ENCODE measurements at places on chromosomes 12 and 14.
A peak's percentile ranks its signal among the peaks of the same experiment; 100 is the strongest.

DNA sequence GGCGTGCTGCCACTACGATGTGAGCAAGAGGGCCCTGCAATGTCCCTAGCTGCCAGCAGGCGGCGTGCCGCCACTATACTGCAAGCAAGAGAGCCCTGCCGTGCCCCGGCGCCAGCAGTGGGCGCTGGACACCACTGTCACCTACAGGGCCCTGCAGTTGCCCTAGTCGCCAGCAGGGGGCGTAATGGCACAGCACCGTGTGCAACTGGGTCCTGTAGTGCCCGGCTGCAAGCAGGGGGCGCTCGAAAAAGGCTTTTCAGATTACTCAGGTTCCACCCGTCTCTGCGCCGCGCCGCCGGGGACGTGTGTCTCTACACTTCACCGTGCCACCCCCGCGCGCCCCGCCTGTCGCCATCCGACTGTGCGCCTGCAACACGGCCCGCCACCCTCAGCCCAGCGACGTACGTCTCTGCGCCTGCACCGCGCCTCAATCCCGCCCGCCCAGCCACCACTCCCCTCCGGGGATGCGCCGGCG is 1356.9 kb downstream of the TMEM121 start:
- DNase-seq, result peak; percentile 31

DNA sequence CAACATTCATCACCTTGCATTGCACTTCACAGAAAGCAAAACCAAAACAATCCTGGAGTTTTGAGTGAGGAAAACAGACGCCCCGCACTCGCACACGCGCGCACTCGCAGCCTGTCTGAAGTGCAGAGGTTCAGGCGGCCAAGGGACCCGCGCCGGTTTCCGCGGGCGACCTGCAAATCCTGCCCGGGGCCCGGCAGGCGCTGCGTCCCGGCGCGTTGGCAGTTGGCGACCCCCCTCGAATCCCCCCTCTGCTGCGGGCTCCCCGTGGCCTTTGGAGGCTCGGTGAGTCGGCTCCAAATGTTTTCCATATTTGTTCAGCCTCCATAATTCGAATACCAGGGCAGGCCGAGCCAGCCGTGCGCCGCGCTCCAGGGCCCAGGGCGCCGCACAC is at the start of gene SSPN:
Gene SSPN, plus strand, starts transcription at position 324 of the 391 bp plus-strand sequence. CDS start 100 bp downstream, outside the sequence.
- DNase-seq, result no peak

DNA sequence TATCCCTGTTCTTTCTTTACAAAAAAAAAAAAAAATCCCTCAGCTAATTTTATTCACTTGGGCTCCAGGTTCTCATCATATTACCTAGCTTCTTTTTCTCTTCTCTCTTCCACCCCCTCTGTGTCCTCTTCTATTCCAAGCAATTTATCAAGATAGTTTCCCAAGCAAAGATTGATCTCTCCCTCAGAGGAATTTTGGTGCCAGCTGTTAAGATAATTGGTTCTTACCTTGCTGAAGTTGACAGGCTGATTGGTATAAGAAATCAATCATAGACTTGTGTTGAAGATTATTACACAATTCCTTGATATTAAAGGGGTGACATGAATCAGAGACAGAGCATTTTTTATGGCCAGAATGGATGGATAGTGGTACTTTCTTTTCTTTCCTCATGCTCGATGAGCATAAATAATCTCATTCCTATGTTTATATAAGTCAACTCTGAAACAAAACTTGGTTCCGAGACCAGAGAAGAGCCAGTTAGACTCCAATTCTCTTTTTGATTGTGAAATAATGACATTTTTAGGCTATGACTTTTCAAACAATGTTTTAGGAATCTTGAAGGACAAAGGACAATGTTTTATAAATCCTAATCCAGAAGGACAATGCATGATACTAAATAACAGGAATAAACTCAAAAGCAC is 264.1 kb upstream of the PRKD1 start:
- DNase-seq, result no peak

DNA sequence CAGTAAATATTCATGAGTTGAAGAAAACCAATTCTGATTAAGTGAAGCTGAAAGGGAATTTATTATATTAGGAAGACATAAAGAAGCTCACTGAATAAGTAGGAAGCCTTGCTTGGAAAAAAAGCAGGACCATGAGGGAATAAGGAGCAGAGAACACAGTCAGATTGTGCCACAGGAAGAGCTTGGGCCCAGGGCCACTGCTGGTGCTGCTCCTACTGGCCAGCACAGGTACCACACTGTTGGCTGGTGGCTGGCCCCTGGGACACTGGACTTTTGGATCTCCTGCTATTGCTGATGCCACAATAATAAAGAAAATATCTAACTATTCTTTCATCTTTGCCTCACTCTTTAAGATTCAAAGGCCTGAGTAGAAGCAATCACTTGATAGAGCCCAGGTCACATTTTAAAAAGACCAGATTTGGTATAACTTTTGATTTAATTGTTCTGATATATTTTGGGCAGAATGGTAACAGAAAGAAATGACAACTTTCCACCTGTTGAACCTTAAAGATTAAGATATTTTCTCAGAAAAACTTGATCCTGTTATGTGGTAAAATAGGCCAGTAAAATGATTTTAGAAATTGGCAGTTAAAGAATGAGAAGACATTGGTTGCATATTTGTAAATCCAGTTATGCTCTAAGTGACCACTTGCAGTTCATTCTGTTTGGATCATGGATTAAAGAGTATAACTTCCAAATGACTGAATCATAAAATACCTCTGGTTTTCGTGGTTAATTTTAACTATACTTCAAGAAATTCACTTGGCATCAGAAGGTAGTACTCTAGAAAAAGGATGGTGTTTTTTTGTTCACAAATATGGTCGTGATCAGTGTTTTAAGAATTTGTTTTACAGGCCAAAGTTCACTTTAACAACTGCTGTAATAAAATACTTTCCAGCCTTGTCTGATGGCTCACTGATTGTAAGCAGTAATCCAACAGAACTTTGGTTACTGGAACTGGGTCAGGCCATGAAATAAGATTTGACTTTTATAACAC is 68.3 kb downstream of the DERA start:
- no peak for DNase-seq

- DNase-seq, result no peak
These were observed 185.8 kb upstream of the SOX5 start for GRCh38 chr12:24135158-24135850.

DNA sequence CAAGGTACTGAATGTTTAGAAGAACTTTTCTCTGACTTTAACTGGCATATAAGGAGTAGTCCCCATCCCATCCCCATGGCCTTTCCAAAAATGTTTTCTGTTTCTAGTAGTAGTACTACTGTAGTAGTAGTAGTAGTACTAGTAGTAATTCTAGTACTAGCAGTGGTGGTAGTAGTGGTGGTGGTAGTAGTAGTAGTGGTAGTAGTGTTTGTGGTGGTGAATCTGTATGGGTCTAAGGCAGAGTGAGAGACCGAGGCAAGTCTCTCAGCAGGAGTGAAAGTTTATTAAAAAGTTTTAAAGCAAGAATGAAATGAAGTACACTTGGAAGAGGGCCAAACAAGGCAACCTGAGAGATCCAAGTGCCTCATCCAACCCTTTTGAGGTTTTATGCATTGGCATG is 58.6 kb downstream of the FOXN4 start:
- no peak for DNase-seq

- no peak for DNase-seq
These were observed 144.8 kb downstream of the TBC1D30 start for GRCh38 chr12:64968989-64969819.

DNA sequence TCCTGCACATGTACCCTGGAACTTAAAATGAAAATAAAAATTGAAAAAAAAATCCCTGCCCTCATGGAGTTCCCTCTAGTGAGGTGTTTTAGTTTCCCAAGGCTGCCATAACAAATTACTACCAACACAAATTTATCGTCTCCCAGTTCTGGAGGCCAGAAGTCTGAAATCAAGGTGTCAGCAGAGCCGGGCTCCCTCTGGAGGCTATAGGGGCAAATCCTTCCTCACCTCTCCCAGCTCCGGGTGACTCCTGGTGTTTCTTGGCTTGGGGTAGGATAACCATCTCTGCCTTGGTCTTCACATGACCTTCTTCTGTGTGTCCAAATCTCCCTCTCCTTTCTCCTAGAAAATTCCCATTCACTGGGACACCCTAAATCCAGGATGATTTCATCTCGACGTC is 50.1 kb downstream of the PLXNC1 start:
- no peak for DNase-seq

- DNase-seq, result no peak
These were observed 87.3 kb upstream of the RIN3 start for GRCh38 chr14:92426237-92426636.

GRCh38 chr12:119154435-119154818 is 24.3 kb upstream of the HSPB8 start:
- DNase-seq, result no peak

GRCh38 chr14:55125403-55125802 is 3.6 kb upstream of the LGALS3 start:
- DNase-seq, result no peak

- DNase-seq, result no peak
These were observed 71.2 kb downstream of the NOC4L start for GRCh38 chr12:132215299-132215989.

GRCh38 chr12:51874000-51874399 is 13.9 kb upstream of the ANKRD33 start:
- DNase-seq, result no peak

DNA sequence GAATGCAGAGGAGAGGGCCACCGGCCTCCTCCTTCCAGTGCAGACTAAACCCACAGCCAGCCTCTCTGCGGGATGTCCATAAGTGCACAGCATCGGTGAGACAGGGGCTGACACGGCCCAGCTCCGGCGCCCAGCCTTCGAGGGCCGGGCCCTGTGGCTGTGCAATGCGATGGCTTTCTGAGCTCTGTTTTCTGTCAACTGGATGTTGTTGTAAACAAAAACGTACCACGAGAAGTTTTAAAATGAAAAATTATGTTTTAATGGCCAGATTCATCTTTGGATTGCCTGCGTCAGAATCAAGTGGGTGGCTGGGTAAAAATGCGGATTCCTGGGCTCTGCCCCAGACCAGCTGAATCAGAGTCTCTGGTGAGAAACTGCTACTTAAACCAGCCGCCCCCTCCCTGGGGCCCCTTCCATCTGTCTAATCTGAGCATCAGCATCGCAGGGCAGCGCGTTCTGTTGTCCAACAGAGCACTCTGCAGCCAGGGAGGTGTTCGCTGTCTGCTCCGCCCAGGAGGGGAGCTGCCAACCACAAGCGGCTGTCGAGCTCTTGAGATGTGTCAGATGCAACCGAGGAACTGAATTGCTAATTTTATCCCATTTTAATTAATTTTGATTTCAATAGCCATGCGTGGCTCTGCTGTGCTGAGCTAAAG is 133.4 kb downstream of the RFLNA start:
- no peak for DNase-seq

GRCh38 chr12:124823272-124823970 is 40.2 kb downstream of the SCARB1 start:
- DNase-seq, result no peak

DNA sequence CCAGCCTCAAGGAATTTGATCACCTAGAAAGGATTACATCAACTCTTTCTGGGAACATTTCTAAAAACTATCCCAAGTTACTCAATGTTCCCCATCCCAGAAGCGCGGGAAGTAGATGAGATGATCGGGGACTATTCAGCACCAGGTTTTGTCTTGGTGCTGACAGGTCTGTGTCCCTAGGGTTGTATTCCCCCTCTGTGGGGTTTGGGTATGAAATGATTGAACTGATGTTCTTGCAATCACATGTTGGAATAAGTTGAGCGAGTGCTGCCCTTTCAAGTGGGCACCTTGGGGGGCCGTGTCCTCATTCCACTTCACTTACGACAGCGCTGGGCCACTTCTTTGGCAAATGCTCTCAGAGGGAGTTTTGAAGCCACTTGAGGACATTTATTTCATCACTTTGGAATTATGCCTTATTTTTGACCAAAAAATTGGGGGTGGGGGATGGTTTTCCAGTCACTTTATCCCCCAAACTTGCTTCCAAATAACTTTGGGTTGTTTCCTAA is 69.8 kb downstream of the RFX4 start:
- DNase-seq, result no peak

DNA sequence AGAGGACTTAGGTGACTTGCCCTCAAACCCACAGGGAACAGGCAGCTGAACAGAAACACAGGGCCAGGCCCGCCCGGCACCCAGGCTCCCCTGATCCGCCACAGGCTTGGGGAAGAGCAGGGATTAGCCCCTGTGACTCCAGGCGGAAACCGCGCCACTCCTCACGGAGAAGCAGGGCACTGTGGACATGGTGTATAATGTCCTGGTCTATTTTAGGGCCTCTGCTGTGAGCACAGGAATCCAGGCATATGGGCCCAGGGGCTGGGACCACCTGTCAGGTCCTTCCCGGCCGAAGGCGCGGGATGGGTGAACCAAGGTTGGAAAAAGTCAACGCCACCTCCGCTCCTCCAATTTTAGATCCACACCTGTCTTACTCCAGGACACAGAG is 34.6 kb upstream of the MEG3 start:
- DNase-seq, result no peak

GRCh38 chr14:103157969-103158368 is 34.7 kb downstream of the TNFAIP2 start:
- no peak for DNase-seq

GRCh38 chr14:71532344-71532743 is 399.9 kb upstream of the RGS6 start:
- no peak for DNase-seq

DNA sequence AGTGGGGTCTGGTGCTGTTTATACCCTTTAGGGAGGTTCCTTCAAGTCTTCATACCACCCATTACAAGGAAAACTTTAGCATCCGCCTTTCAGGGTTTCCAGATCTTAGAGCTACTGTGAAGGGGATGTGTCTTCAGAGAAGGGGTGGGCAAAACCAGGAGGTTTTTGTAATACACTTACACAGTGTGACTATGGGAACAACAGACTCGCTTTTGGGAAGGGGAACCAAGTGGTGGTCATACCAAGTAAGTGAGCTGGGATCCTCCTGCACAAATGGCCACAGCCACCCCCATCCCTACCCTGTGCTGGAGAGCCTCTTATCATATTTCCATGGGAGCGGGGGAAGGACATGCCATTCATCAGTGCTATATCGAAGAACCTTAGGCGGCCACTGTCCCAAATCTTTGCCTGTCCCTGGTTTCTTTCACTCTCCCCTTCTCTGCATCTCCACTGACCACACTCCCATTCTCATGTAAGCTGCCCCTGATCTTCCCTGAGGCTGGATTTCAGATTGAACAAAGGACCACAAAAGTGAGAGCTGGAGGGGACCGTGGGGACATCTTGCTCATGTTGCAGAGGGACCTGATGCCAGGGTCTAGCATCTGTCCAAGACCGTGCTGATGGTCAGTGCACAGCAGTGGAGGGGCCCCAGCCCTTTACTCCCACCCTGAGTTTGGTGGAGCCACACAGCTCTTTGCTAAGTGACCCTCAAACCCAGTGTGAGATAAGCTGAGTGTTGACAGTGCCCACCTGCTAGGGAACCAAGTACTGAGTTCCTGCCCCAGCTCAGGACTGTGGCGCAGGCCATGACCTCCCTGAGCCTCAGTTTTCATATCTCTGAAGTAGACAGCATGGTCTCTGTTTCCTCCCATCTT is 51.4 kb downstream of the DAD1 start:
- no peak for DNase-seq

DNA sequence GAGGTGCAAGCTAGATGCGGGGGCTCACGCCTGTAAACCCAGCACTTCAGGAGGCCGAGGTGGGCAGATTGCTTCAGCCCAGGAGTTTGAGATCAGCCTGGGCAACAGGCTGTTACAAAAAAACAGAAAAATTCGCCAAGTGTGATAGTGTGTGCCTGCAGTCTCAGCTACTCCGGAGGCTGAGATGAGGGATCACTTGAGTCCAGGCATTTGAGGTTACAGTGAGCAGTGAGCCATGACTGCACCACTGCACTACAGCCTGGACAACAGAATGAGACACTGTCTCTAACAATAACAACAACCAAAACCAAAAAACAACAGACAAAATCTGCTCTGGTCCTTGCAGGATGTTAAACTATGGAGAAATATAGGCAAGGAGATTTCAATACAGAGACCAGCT is 13.9 kb downstream of the BTBD7 start:
- no peak for DNase-seq
